ENCODE measurements at places on chromosomes 12 and 14. TPM values are rescaled to one million over a fixed set of nuclear protein-coding genes. Genes with fewer than 3 reads are reported as not detected.

DNA sequence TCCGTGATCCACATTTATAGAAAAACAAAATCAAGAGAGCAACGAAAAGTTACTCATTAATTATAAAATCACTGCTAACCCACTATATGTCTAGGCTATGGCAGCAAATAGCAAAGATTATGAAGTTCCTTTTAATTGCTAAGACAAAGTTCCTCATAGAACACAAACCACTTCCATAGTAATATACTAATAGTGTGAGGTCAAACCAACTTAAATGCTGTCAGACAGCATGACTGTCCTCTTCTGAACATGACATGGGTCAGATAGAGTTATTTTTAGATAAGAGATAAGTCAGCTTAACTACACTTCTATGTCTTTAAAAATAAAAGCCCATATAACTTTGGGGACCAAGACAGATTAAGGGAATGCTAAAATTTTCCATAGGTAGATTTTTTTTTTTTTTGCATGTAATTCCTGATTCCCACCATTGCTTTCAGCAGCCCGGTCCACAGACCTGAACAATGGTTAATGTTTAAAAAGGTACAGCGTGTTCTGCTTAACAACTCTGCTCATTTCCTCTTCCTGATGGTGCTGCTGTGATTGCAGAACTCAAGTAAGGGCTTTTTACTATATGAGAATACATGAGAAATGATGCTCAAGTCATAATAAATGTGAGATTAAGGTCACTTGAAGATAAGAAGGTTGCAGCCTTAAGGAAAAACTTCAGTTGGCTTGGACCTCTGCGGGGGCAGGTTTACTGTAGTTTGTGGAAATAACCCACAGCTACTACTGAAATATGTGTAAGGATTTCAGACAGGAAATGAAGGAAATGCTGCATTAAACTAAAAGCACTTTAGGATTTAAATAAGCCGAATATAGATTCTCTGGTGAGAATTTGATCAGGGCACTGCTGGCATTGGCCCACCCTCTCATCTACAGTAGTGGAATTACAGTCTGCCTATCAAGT is 37.7 kb upstream of the DUSP6 start:
- no peak for DNase-seq

DNA sequence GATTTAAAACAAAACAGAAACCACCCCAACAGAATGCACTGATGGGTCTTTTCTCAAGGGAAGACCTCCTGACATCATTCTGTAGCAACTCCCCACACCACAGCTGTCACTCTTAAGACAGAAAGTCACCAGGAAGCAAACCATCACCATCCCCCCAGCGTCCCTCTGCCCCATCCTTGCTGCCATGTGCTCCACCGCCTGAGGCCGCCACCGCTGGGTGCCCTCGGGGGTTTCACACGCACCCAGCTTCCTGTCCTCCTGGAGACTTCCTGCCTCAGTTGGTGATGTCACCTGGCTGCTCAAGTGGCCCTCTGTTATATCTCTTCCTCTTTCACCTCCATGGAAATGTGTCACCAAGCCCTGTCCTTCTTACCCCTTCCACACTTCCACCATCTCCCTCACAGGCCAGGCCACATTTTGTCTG is 71.4 kb upstream of the GPR68 start:
- no peak for DNase-seq

DNA sequence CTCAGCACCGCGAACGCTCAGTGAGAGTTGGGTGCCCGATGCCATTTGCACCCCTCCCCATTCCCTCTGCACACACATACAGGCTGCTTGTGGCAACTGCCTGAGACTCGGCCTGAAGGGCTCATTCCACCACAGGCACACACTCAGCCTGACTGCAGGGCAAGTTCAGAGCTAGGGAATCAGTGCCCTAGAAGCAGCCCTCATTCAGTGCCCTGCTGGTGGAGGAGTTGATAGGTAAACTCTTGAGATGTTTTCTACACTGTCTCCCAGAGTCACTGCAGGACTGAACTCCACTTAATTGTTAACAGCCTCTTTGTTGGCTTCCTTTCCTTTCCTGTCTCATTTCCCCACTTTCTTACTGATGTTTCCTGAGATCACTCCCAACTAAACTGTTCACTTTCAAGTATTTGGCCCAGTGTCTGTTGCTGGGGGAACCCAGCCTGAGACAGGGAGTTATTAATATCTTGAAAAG is 16.9 kb downstream of the PPP1R36 start:
- DNase-seq, result no peak

DNA sequence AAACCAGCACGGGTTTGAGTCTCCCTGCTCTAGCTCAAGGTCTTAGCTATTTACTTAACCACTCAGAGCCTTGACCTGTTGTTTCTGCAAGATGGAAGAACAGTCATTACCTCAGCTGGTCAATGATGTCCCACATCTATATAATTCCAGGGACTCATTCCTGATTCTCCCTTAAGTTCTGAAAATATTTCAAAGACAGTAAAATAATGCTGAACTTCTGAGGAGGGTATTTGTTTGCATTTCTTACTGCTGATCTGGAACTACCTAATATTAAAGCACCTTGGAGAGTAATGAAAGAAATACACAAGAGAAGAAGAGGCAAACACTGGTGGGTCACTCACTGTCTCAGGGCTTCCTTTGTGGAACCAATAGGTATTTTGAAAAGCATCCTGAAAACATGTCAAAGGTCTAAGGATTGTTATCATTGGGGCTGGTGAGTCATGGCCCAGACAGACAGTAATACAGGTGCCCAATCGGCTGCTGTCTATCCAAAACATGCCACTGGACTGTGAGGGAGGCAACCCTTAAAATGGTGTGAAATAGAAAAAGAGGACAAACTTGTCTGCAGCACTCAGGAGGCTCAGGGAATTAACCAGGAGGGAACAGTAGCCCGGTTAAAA is 88.7 kb upstream of the EGLN3 start:
- no peak for DNase-seq

DNA sequence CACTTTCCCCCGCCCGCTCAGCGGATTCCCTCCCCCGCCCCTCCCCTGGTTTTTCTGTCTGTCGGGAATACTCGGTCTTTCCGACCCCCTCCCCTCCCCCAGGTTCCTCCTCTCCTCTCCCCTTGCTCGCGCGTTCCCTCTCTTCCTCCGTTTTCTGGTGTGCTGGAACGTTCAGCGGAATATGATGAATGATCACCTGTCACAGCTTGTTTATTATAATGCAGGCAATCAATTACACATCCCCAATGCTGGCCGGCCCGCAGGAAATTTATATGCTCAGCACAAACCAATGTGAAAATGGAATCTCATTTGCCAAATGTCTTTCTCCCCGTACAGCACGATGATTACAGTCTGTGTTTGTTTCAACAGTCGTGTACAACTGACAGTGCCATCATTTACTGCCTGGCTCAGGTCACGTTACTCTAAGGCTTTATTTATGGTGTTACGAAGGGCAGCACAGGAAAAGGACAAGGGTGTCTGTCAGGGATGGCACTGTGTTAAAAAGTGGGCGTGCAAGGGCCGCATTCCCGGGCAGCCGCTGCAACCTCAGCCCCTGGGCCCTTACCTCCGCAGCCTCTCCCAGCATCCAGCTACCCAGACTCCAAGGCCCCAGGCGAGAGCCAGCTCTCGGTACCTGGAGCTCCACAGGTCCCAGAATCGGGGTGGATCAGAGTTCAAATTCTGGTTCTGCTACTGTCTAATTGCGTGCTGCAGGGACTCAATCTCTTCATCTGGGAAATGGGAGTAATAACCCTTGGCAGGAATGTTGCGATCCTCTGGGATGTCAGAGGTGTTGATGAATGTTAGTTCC is 24.7 kb upstream of the MAP1LC3B2 start:
- no peak for DNase-seq

The GLT8D2 gene
- 3.2 TPM for total RNA-seq

The C14orf93 gene
- total RNA-seq, result 7.9 TPM

The PMEL gene
- 1.3 TPM for total RNA-seq

The SETD3 gene
- total RNA-seq, result 58.8 TPM

Data from foreskin keratinocyte (primary cell).